ENCODE measurements at places on chromosomes 6 and 20. TPM values are rescaled to one million over a fixed set of nuclear protein-coding genes. Genes with fewer than 3 reads are reported as not detected.

The NOX3 gene
- total RNA-seq, result not detected

GRCh38 chr6:120378582-120379220, 955.6 kb downstream of the TBC1D32 start:
- no peak for DNase-seq
- no peaks in the 10 kb centered on the region for H3K4me1 ChIP-seq
- H3K27me3 ChIP-seq, result no peaks in the 10 kb centered on the region
- no peak overlapping the region for H3K4me3 ChIP-seq
- no peak overlapping the region for H3K27ac ChIP-seq
- H3K36me3 ChIP-seq, result no peaks in the 10 kb centered on the region

The DPPA5 gene
- 1.2 TPM for total RNA-seq

DNA sequence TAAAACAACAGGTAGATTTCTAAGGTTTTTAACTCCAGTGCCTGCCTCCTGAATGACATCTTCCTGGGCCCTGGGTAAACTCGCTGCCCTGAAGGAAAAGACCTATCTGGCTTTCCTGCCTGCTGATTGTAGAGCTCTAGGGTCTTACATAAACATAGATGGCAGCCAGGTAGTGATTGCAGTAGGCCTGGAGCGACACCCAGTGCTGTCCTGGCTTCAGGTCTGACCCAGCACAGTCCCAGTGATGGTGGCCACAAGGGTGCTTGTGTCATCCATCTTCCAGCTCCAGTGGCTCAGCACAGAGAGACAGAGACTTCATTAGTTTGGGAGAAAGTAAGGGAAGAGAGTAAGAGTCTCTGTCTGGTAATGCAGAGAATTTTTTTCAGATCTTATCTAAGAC, 542.9 kb upstream of the IMPG1 start:
- DNase-seq, result no peak
- H3K27me3 ChIP-seq, result no peaks in the 10 kb centered on the region
- no peak overlapping the region for H3K4me3 ChIP-seq
- no peak overlapping the region for H3K27ac ChIP-seq

The IYD gene
- total RNA-seq, result not detected

DNA sequence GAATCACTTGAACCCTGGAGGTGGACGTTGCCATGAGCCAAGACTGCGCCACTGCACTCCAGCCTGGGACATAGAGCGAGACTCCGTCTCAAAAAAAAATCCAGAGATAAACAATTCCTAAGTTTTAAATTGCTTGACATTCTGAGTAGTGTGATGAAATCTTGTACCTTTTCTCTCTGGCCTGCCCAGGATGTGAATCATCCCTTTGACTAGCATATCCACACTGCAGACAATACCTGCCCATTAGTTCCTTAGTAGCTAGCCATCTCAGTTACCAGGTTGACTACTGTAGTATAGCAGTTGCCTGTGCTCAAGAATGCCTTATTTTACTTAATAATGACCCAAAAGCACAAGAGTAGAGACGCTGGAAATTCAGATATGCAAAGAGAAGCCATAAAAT, 2.8 kb downstream of the ZFP57 start:
- H3K27me3 ChIP-seq, result no peaks in the 10 kb centered on the region
- peaks cover 4% of the 10 kb centered on the region for H3K36me3 ChIP-seq
- no peak overlapping the region for H3K27ac ChIP-seq
- H3K4me1 ChIP-seq, result peaks cover 2% of the 10 kb centered on the region
- no peak overlapping the region for H3K4me3 ChIP-seq

- peak; percentile 55 for DNase-seq
- peaks cover 4% of the 10 kb centered on the region for H3K4me1 ChIP-seq
- peaks cover 4% of the 10 kb centered on the region for H3K27me3 ChIP-seq
- H3K27ac ChIP-seq, result no peak overlapping the region
These were observed 1.1 kb upstream of the ZBTB46 start for GRCh38 chr20:63831993-63832686.

Data from H9 (cell line).